ENCODE measurements at places on chromosomes 5 and 9. TPM values are rescaled to one million over a fixed set of nuclear protein-coding genes. Genes with fewer than 3 reads are reported as not detected.

DNA sequence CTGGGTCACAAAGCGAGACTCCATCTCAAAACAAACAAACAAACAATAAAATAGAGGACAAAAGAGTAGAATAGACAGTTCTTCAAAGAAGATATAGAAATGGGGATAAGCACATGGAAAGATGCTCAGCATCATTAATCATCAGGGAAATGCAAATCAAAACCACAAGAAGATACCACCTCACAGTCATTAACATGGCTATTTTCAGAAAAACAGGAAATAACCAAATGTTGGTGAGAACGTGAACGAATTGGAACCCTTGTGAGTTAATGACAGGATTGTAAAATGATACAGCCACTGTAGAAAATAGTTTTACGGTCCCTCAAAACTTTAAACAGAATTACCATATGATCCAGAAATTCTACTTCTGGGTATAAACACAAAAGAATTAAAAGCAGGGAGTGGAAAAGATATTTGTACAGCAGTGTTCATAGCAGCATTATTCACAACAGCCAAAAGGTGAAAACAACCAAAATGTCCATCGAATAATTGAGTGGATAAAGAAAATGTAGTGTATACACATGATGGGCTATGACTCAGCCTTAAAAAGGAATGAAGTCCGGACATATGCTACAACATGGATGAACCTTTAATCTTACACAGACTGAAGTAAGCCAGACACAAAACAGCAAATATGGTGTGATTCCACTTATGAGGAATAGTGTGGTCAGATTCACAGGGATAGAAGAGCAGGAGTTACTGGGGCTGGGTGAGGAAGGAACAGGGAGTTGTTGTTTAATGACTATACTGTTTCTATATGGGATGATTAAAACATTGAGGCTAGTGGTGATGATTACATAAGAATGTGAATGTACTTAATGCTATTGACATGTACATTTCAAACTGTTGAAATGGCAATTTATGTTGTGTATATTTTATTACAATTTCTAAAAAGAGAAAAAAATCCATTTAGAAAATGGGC is 19.7 kb downstream of the OR2V2 start:
- H3K4me3 ChIP-seq: no peak overlapping the region
- H3K4me1 ChIP-seq: peaks cover 3% of the 10 kb centered on the region
- no peak overlapping the region for H3K27ac ChIP-seq
- no peak for DNase-seq
- peaks cover 39% of the 10 kb centered on the region for H3K27me3 ChIP-seq

Gene CER1
- total RNA-seq: not detected

DNA sequence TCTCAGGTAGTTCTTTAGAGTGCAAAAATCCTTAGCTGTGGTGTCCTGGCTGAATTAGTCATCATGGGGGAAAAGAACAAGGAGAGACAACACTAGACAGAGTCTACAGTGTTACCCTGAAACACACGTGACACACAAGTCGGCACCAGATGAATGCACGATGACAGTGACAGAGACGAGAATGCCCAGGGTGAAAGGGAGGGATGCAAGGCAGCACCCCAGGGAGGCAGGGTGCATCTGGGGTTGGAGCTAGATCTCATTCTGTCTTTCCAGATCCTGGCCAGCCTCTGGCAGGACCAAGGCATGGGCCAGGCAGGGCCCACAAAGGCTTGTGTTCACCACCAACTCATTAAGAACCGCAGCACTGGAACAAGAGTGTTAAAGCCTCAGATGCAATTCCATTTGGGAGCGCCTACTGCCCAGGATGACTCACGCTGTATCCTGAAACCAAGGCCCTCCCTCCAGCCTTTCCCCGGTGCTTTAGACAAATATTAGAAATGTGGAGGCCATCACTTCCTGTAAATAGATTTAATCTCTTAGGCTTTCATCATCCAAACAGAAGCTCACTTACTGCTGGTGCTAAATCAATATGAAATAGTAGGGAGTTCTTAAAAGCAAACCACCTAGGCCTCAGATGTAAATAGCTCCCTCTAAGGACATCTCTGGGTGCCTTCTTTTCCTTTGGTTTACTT is 56.1 kb downstream of the IRX2 start:
- no peaks in the 10 kb centered on the region for H3K36me3 ChIP-seq
- no peak overlapping the region for H3K27ac ChIP-seq
- no peaks in the 10 kb centered on the region for H3K4me1 ChIP-seq
- no peaks in the 10 kb centered on the region for H3K27me3 ChIP-seq
- no peak overlapping the region for H3K4me3 ChIP-seq
- no peak for DNase-seq

Gene ABCA2
- total RNA-seq: 47.5 TPM

- H3K4me3 ChIP-seq: no peak overlapping the region
- H3K36me3 ChIP-seq: no peaks in the 10 kb centered on the region
- H3K27me3 ChIP-seq: no peaks in the 10 kb centered on the region
- H3K4me1 ChIP-seq: no peaks in the 10 kb centered on the region
- no peak overlapping the region for H3K27ac ChIP-seq
Observed at GRCh38 chr9:134306636-134307600, 19.3 kb upstream of the RXRA start.

Gene LHX2
- total RNA-seq: 0.10 TPM

DNA sequence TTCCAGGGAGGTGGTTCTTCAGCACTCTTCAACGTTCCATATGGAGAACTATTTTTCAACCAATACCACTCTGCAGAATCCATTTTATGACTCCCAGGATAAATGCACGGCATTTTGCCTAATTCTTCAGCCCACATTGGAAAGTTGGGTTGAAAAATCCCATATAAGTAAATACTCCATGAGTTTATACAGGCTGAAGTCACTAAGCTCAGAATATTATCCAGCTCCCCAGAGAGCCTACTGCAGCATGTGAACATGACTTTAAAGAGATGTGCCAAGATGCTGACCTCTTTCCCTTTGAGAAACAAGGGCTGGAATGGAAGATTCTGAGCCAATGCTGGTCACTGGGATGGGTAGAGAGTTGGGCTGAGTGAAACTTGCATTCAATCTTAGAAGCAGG is 111.9 kb upstream of the SLIT3 start:
- H3K36me3 ChIP-seq: no peaks in the 10 kb centered on the region
- H3K27ac ChIP-seq: no peak overlapping the region
- no peaks in the 10 kb centered on the region for H3K27me3 ChIP-seq
- H3K4me3 ChIP-seq: no peak overlapping the region
- DNase-seq: no peak

GRCh38 chr9:5185220-5185840 is at the start of gene INSL6:
TSS of gene INSL6 (minus strand) at chr9:5185639. CDS start at chr9:5185602, 37 bp downstream.
- H3K4me3 ChIP-seq: no peak within 1 kb of the TSS
- DNase-seq: no peak
- no peak within 1 kb of the TSS for H3K27ac ChIP-seq
- H3K27me3 ChIP-seq: no peaks in the 10 kb centered on the region
- no peaks in the 10 kb centered on the region for H3K4me1 ChIP-seq
- H3K36me3 ChIP-seq: no peaks in the 10 kb centered on the region

DNA sequence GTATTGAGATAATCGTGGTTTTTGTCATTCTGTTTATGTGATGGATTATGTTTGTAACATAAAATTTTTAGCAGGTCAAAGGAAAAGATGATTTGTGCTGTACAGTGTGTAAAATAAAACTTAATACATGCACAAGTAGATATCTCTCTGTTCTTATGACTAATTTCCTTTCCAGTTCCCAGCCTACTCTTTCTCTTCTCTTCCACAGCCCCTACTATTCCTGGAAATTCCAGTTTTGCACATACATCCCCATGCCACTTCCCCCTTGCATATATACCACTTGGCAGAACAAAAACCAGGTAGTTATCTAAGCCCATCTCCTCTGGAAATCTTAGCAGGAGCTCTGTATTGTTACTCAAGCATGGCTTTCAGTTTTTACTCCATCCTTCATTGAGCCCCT is 20.2 kb downstream of the TEK start:
- no peaks in the 10 kb centered on the region for H3K27me3 ChIP-seq
- H3K4me3 ChIP-seq: no peak overlapping the region
- no peaks in the 10 kb centered on the region for H3K4me1 ChIP-seq
- no peak for DNase-seq

DNA sequence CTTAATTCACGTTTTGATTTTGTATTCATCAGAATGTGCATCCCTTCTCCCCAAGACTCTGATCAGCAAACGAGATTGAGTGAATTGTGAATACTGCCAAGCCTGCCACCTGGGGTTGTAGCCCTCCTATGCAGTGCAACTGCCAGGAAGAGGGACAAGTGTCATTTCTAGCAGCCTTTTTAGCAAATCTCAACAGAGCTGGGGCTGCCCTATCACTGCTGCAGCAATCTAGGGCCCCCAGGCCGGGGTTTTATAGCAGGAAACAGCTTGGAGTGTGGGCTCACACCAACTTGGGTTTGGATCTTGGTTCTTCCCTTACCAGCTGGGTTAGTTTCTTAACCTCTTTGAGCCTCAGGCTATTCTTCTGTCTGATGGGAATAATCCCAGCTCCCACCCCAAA is 4.0 kb downstream of the CSF1R start:
- H3K4me1 ChIP-seq: no peaks in the 10 kb centered on the region
- H3K4me3 ChIP-seq: no peak overlapping the region
- H3K27ac ChIP-seq: no peak overlapping the region
- H3K36me3 ChIP-seq: no peaks in the 10 kb centered on the region

DNA sequence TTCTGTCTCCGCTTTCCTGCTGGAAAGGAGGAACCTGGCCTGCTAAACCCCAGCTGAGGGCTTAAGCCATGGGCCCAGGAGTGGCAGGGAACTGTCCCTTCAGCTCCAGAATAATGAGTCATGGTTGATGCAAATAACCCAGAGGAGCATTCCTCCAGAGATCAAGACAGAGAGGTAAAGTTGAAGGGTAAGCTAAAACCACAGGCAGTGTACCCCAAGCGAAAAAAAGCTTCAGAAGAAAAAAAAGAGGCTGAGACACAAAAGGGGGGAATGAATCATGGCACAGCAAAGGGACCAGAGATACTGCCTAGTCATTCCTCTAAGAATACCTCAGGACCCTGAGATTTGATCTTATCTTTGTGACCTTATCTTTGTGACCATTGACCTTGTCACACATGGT is 199.5 kb upstream of the TAS2R1 start:
- no peak overlapping the region for H3K4me3 ChIP-seq
- no peaks in the 10 kb centered on the region for H3K36me3 ChIP-seq
- no peak overlapping the region for H3K27ac ChIP-seq
- H3K4me1 ChIP-seq: no peaks in the 10 kb centered on the region

Gene SPINK13
- 0.40 TPM for total RNA-seq

GRCh38 chr9:17888066-17888465 is 309.2 kb downstream of the SH3GL2 start:
- H3K36me3 ChIP-seq: no peaks in the 10 kb centered on the region
- no peak overlapping the region for H3K27ac ChIP-seq
- no peak overlapping the region for H3K4me3 ChIP-seq
- no peaks in the 10 kb centered on the region for H3K27me3 ChIP-seq
- no peak for DNase-seq

DNA sequence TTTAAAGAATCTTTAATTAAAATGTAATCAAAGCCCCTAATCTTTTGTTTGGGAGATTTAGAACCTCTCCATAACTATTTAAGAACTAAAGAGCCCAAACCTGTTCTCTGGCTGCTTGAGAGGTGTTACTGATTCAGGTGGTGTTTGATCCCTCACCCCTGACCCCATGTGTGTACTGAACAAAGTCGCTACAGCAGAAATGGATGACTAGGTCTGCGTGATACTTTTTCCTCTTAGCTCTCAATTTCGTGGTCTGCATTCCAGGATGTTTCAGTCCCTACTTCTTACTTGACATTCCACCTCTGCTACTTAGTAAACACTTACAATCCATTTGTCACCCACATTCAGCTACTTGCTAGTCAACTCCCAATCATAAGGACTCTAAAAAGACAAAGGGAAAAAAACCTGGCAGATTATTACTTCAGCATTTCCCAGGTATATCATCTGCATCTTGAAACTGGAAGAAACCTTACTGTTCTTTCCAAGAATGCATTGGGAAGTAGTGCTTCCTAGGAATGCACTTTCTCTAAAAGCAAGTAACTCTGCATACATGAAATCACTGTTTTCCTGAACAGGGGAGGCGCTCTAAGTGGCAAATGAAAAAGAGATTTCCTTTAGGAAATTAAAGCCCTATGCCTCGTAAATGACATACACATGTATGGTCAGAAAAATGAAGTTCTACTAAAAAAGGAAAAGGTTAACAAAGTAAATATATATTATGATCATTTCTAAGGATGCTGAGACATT is 1091.6 kb downstream of the PTPRD start:
- H3K36me3 ChIP-seq: no peaks in the 10 kb centered on the region
- H3K4me3 ChIP-seq: no peak overlapping the region
- no peaks in the 10 kb centered on the region for H3K27me3 ChIP-seq

Gene WNK2
- total RNA-seq: 238 TPM

- H3K36me3 ChIP-seq: no peaks in the 10 kb centered on the region
- H3K4me3 ChIP-seq: no peak overlapping the region
- no peak for DNase-seq
Observed at GRCh38 chr5:97118261-97119006, 24.0 kb downstream of the LIX1 start.

Gene NUTM2G
- total RNA-seq: not detected

- H3K27ac ChIP-seq: no peak overlapping the region
- H3K36me3 ChIP-seq: no peaks in the 10 kb centered on the region
- no peak for DNase-seq
Observed at GRCh38 chr5:128765448-128766061, 199.7 kb upstream of the SLC27A6 start.

Data from colonic mucosa (tissue), 4 donors.